ENCODE measurements at places on chromosomes 2 and 18.

DNA sequence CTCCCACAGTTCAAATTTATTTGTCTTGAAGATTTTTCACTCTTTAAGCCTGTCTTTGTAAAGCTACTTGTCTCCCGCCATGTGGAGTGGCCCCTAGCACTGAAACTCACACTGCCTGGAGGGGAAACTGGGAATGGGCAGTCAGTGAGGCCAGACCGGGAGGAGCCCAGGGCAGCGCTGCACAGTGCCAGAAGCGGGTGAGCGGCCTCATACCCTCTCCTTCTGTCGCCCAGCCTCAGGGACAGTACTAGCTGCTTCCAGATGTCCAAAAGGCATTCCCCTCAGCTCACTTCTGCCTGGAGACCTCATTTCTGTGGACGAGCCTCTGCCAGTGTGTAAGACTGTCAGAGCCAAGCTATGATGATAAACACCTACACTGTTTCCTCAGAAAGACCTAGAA is 79.9 kb downstream of the SEPTIN10 start:
- DNase-seq: no peak

DNA sequence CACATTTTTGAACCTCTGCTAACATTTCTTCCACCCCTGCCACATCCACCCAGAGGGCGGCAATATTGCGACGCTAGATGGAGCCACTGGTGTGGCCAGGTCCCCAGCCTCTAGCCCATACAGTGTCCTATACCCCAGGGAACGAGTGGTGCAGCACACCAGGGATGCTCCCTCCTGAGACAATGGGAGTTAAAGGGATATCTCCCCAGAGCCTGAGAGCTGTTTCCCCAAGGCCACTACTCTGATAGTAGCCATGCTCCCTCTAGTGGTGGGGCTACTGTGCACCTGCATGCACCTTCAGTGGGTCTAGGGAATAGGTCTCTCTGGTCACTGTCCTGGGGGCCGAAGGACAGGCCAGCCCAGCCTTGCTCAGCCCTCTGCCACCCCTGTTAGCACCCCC is 336.4 kb upstream of the FSHR start:
- no peak for DNase-seq

GRCh38 chr2:115652652-115653051 is 1210.2 kb downstream of the DPP10 start:
- no peak for DNase-seq

DNA sequence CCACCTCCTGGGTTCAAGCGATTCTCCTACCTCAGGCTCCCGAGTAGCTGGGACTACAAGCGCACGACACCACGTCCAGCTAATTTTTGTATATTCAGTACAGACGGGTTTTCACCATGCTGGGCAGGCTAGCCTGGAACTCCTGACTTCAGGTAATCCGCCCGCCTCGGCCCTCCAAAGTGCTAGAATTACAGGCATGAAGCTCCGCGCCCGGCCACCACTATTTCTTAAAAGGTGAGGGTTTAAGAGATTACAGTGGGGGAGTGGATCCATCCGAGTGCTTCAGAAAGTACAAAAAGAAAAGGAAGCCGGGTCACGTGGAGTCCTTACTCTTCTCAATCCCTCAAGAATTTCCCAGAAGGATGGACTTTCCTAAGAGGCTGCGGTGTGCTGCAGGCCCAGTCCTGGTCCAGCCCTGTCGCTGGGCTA is 146.9 kb downstream of the ANKRD44 start:
- DNase-seq: no peak

- no peak for DNase-seq
These were observed 90.8 kb downstream of the WDSUB1 start for GRCh38 chr2:159195697-159196096.

- DNase-seq: no peak
These were observed 58.2 kb downstream of the COPS8 start for GRCh38 chr2:237143676-237144440.

DNA sequence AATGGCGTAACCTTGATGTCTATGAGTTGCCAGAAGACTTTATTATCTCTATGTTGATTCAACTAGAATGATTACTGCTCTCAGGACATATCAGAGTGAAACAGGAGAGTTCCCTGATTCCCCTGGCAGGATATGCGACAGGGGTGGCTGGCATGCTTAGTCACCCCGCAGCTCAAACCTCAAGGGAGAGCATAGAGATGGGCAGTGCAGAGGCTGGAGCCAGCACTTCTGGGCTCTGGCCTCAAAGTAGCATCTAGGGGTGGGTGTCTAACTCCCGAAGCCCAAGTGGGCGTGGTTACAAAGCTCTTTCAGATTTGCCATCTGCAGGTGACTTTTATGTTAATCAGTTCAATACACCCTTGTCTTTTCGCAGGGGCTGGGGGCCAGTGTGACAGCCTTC is 391.6 kb downstream of the ADCYAP1 start:
- no peak for DNase-seq

GRCh38 chr2:3662239-3662638 is 4.2 kb downstream of the ALLC start:
- no peak for DNase-seq

DNA sequence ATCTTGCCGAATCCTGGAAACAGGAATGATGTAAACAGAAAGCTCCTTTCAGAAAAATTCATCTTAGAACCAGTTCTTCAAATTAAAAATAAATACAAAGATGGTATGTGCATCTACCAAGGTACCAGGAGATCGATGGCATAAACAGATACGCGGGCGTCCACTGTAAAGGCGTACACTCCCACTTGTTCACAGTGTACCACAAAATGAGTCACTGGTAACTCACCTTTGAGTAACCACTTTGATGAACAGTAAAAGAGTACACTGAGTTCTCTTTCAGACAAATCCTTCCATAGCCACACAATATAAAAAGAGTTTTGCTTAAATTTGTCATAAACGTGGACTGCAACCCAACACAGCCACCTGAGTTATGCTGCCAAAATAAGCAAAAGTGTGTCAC is 128.3 kb downstream of the DNER start:
- DNase-seq: no peak

DNA sequence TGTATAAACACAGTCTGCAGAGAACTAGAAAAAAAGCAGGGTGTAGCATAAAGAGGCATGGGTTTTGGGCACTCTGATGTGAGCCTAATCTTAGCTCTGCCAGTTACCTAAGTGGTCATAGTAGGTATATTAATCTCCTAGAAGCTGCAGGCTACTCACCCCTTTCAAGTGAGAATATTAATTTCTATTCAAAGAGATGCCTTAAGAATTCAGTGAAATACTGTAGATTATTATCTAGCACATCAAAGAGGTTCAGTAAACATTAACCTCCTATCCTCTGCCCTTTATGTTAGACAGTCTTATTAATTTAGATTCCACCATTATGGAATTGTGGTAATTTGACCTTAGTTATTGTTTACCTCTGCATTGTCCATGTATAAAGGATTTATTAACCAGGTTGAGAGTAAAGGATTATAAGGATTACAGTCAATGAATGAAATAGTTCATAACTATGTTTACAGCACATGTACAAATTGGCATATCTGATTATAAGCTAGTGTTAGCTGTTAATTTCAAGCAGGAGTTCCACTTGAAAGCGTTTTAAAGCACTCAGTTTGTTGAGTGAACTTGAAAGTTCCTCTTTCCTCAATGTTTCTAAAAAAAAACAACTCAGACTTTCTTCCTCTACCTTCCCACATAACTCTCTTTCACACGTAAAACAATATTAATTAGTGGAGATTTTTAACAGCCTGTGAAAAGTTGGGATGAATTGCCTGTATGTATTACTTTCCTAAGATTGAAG is 150.6 kb upstream of the EPC2 start:
- DNase-seq: no peak

- DNase-seq: no peak
These were observed 21.0 kb downstream of the MYO1B start for GRCh38 chr2:191266201-191266600.

DNA sequence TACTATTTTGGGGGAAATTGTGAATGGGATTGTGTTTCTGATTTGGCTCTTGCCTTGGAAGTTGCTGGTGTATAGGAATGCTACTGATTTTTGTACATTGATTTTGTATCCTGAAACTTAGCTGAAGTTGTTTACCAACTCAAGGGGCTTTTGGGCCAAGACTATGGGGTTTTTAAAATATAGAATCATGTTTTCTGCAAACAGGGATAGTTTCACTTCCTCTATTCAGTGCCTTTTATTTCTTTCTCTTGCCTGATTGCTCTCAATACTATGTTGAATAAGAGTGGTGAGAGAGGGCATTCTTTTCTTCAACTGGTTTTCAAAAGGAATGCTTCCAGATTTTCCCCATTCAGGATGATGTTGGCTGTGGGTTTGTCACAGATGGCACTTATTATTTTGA is 1383.8 kb upstream of the ACVR2A start:
- DNase-seq: no peak

- no peak for DNase-seq
These were observed at the start of gene GAD1 for GRCh38 chr2:170816504-170817092. GAD1 (plus strand) TSS chr2:170816887; CDS start chr2:170818592, 1,705 bp downstream.

DNA sequence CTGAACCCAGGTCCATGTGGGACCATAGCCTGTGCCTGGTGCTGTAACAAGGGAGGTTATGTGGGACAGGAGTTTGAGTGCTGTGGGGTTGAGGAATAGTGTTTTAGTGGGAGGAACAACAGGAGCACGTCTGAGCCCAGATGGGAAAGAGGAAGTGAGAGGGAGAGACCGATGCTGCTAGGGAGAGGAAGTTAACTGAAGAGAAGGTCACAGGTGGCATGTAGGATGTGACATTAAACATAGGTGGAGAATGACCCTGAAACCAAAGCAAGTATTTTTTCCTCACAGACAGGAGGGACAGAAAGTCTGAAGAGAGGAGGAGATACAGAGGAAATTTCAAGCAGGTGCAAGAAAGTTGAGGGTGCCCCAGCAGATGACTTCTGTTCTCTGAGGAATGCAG is 87.8 kb downstream of the ACOXL start:
- DNase-seq: no peak

- DNase-seq: no peak
These were observed 12.6 kb upstream of the KCMF1 start for GRCh38 chr2:84958135-84959059.

- no peak for DNase-seq
These were observed 119.5 kb downstream of the GYPC start for GRCh38 chr2:126775300-126775985.

GRCh38 chr2:223526106-223526505 is 76.1 kb downstream of the SCG2 start:
- DNase-seq: no peak

- DNase-seq: no peak
These were observed 4.6 kb downstream of the TGIF1 start for GRCh38 chr18:3454365-3455089.

DNA sequence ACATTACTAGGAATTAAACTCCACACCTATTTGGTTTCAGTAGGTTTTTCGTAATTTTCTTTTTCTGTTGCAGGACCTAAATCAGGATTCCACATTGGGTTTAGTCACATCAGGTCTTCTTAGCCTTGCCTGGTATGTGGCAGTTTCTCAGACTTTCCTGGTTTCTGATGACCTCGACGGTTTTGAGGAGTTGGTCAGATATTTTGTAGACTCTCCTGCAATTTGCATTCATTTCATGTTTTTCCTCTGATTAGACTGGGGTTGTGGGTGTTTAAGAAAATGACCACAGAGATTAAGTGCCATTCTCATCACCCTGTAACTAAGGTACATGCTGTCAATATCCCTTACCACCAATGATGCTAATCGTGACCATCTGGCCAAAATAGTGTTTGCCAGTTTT is 97.3 kb upstream of the ST6GAL2 start:
- DNase-seq: no peak

DNA sequence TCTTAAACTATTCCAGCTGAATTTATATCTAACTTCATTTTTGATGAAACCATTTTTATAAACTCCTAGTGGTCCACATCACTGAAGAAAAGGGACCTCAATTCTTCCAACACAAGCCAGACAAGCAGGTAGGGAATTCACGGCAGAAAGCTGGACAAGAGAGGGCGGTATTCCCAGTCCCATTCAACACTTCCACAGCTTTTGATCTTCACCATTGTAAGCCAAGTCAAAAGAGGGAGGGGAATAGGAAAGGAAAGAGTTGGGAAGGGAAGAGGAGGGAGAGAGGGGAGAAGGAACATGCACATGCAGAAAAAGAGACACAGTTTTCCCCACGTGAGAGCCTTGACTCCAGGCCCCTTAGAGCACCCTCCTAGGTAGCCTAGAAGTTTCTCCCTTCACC is 77.4 kb downstream of the CCBE1 start:
- DNase-seq: no peak

DNA sequence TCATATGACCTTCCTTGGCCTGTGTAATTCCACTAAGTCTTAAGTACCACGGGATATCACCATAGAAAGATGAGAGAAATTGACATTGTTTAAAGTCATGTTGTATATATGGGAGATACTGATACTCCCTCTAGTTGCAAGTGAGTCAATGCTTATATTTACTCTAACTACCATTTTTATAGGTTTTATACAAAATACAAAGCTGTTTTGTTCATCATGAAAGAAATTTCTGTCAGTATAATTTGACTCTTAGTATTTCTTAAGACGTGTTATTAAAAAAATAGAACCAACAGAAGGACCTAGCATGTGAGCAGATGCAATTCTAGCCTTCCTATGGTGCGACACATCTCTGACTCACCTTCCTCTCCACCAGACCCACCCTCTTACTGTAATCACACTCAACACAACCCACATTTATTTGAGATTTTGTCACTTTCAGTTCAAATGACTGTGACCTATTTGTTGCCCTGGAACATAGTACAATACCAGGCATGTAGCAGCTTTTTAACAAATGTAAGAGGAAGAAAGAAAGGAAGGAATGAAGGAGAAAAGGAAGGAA is 453.1 kb downstream of the CMPK2 start:
- DNase-seq: no peak

DNA sequence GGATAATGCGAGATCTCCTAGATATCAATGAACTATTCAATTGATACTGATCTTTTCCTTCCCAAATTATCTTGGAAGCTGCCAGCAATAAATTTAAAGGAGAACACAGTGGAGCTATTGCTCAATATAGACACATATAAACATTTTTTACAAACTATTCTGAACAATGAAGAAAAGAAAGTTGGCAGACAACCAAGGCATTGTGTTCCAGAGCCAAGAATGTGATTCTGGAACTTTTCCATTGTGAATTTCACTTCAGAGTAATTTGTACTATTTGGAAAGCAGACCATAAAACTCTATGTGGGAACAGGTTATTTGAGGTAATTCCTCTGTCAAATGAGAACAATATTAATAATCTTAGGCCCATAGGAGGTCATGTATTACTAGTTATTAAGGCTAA is 588.2 kb downstream of the IRS1 start:
- DNase-seq: no peak

DNA sequence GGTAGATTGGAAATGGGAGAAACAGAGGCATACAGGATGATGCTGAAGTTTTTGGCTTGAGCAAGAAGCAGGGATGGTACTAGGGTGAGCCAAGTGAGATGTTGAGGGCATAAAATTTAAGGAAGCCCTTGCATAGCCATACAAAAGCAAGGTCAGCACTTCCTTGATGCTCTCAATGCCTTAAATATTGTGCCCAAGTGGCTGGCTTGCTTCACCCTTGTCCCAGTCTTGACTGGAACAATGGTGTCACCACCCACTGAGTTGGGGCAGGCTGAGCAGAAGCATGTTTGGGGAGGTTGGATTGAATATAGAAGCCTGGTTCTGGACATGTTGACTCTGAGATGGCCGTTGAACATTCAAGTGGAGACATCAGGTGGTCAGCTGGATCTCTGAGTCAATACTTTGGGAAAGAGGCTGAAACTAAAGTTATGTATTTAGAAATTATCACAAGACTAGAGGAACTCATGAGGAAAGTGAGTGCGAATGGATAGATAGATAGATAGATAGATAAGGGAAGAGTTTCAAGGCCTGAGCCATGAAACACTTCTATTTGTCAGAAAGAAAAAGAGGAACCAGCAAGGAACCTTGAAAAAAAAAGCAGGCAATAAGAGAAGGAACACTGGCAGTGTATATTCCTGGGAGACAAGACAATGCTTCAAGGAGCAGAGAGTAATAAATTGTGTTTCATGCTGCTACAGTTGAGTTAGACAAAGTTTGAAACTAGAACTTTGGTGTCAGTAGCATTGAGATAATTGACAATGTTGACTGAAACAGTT is 43.0 kb upstream of the HNMT start:
- no peak for DNase-seq
